ENCODE measurements at places on chromosomes 6 and 20. TPM values are rescaled to one million over a fixed set of nuclear protein-coding genes. Genes with fewer than 3 reads are reported as not detected.

Gene CLIC5
- total RNA-seq: 1.8 TPM

Gene SLC25A27
- not detected for total RNA-seq

Gene EPPIN
- not detected for total RNA-seq

Gene PKIB
- 0.76 TPM for total RNA-seq

Gene SYCP2
- 6.6 TPM for total RNA-seq

Gene CST3
- 0.50 TPM for total RNA-seq

Gene MAS1
- total RNA-seq: not detected

All from activated CD8-positive, alpha-beta T cell treated with anti-CD3 and anti-CD28 coated beads, Interleukin-2, amount 10 ng/mL, durations not matched to agents 7 days and 5 days (primary cell).